ENCODE measurements at places on chromosomes 7 and 10.

GRCh38 chr7:24870766-24871165, 109.2 kb downstream of the OSBPL3 start:
- DNase-seq, result no peak

DNA sequence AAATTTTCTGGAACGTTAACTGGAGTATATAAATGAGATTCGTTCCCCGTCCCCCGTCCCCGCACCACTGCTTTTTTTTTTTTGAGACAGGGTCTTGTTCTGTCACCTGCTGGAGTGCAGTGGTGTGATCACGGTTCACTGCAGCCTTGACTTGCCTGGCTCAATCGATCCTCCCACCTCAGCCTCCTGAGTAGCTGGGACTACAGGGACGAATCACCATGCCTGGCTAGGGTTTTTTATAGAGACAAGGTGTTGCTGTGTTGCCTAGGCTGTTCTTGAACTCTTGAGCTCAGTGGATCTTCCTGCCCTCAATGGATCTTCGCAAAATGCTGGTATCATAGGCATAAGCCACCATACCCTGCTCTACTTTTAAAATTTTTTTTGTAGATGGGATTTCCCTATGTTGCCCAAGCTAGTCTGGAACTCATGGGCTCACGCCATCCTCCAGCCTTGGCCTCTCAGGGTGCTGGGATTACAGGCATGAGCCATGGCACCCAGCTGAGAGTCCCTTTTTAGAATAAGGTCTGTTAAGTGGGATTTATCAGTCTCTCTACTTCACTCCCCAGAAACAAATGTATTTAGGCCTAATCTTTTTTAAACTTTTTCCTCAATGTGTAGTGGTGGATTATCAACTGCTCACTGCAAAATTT, 122.9 kb downstream of the LYZL1 start:
- no peak for DNase-seq

GRCh38 chr7:41996381-41997035, 240.5 kb downstream of the GLI3 start:
- no peak for DNase-seq

DNA sequence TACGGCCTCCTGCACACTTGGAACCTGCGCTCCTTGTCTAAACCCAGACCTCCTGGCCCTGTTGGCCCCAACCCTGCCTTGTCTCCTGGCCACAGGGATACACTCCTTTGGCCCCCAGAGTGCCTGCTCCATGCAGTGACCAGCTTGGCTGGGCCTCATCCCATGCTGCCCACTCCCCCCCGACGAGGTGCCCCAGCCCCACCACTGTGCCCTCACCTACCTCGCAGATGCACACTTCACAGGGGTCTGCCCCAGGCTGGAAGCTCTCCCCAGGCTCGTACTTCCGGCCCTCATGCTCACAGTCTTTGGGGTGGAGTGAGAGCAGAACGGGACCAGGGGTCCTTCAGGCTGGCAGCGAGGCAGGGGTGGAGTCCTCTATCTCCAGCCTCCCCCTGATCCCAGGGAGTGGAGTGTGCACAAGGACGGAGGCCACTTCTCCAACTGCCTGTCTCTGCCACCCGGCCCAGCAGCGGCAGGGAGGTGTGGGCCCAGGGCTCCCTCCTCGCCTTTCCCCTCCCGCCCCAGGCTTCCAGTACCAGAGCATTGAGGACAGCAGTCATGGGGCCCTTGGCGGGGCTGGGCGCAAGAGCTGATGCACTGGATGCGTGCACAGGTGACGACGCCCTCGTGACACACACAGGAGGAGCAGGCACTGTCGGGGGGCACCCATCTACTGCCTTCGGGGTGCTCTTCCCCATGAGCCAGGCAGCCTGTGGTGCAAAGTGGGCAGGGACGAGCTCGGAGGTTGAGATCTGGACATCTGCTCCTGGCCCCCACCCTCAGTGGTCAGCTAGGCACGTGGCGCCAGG, 22.1 kb downstream of the ATP6V1F start:
- DNase-seq, result no peak

DNA sequence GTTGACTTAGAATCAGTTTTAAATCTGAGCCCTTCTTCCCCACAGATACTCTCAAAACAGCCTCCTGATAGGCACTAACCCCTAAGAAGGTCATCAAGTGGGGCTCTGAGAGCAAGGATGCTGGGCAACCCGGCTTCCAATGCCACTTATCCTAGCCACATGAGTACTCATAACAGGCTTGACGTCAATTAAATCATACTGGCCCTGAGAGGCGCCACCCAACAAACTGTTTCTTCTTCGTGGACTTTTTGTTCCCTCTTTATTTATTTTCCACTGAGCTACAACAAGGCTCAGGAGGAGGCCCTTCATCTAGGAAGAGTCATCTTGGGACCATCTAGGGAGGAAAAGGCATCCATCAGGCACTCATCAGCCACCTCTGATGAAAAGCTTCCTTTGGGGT, 255.9 kb downstream of the KCNMA1 start:
- no peak for DNase-seq

DNA sequence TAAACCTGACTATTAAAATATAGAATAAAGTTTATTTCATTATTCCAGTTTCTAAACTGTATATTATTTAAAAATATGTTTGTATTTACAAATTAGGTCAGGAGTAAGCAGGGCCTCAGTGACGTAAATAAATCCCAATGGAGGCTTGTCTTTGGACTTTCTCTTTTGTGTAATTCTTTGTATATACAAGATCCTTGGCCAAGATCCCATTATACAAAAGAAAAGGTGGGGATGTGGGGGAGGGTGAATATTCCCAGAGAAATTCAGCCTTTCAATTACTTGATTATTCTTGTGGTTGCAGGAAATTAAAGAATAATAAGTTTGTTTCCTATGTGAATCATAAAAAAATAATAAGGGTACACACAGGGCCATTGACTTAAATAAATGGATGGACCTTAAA, 178.7 kb upstream of the PRPS1L1 start:
- DNase-seq, result no peak

DNA sequence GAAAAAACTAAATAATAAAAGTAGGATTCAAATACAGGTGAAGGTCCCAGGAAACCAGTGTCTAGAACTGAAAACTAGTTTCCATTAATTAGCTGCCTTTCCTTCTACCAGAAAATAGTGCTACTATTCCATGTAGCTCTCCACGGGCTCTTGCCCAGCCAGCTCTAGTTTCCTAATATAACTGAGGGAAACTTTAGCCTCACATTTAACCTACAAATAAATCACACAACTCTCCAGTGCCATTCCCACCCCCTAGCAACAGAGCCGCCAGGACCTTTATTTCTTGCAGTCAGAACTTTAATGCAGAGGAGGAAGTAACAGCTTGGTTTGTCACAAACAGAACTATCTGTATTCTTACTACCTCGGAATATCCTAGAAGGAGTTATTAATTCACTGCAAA, 10.3 kb downstream of the TOMM7 start:
- no peak for DNase-seq

GRCh38 chr10:91740353-91740924, 57.8 kb upstream of the TNKS2 start:
- DNase-seq, result no peak

GRCh38 chr7:4022265-4022664, 659.8 kb upstream of the FOXK1 start:
- DNase-seq, result no peak

GRCh38 chr7:116862951-116863670, 724 bp downstream of the CAPZA2 start:
- DNase-seq, result peak; percentile 49

DNA sequence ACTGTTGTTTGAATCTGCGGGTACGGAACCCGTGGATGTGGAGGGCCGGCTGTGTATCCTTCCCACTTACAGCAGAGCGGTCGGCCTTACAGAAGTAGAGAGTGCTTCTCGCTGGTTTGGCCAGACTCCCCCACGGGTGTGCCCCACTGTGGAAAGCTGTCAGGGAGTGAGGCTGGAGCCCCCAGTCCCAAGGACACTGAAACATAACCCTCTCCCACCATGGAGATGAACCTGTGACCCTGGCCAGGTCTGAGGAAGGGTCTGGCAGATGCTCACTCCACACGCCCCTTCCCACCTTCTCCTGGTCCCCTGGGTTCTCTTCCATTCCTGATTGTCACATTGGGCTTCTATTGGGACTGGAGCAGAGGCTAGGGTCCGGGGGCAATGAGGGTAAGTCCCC, 39.6 kb downstream of the TSPAN15 start:
- no peak for DNase-seq

DNA sequence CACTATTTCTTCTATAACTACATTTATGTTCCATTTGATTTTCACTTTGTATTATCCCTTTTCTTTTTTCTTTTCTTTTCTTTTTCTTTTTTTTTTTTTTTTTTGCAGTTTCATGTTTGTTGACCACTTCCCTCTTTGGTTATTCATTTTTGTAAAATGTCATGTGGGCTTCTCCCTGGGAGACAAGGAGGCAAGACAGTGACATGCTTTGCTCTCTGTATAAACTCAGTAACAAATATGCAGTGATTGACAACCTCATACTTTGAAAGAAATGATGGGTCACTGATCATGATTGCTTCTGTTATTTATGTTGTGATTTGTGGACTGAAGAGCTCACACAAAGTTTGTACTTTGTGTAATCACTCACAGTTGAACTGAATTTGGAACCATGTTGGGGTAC, 90.2 kb upstream of the ABI1 start:
- no peak for DNase-seq

- DNase-seq, result no peak
Observed at GRCh38 chr7:815284-816216, 16.7 kb upstream of the SUN1 start.

DNA sequence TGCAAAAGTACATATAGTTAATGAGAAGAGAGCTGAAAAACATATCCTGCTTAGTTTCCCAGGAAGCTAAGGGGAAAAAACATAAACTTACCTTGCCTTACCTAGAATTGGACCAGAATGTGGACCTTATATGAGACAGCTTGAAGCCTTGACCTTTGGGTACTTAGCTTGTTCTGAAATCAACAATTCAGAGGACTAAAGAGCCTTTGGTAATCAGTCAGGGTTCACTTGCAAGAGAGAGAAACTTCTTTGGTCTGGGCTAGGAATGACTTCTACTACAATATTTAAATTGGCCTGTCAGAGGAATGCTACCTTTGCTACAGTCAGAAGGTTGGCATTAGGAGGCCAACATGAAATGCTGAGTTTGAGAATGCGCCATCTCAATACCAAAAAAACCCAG, 24.9 kb downstream of the SAMD8 start:
- no peak for DNase-seq

GRCh38 chr10:101111547-101111946, 19.6 kb upstream of the TLX1 start:
- DNase-seq, result no peak

DNA sequence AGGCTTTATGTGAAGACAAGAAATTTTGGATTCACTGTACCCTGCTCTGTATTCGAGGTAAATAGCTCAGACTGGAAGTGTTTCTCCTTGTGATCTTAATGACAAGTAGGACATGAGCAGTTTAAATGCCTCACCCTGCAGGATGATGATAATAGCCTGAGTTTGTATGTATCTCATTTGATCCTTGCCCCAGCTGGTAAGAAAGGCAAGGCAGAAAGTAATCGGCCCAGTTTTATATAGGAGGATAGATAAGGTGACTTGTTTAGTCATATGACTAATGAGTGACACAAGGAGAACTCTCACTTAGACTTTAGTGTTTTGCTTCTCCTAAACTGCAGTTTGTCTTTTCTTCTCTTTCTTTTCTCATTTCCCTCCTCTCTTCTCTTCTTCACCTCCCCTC, 372.6 kb downstream of the PHF14 start:
- no peak for DNase-seq

DNA sequence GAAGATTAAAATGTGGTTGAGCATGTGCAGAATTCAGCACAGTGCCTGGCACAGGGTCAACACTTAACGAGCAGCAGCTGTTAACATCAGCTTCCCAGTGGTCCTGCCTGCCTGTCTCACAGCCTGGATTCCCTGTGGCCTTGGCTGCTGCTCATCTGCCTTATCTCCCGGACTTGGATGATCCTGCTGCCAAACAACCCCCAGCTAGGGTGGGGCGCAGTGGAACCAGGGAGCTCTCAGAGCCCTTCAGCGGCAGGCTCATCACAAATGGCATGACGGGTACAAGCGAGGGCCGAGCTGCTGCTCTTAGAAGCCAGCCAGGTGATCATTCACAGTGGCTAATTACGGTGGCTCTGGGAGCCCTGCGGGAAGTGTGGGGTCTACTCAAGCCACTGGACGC, 13.0 kb upstream of the SMARCD3 start:
- no peak for DNase-seq

- DNase-seq, result no peak
Observed at GRCh38 chr10:24485304-24485703, 238.4 kb downstream of the ARHGAP21 start.

GRCh38 chr7:12094365-12094921, 116.7 kb upstream of the TMEM106B start:
- DNase-seq, result no peak

- DNase-seq, result no peak
Observed at GRCh38 chr10:13234172-13234571, at the start of gene UCMA. Gene UCMA, minus strand, starts transcription at chr10:13234374. Its CDS starts 116 bp downstream, at chr10:13234258.

DNA sequence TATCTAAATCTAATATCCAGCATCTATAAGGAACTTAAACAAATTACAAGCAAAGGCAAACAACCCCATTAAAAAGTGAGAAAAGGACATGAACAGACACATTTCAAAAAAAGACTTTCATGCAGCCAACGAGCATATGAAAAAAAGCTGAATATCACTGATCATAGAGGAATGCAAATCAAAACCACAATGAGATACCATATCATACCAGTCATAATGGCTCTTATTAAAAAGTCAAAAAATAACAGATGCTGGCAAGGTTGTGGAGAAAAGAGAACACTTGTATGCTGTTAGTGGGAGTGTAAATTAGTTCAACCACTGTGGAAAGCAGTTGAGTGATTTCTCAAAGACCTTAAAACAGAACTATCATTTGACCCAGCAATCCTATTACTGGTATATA, 334.4 kb upstream of the CACNA2D1 start:
- DNase-seq, result no peak

GRCh38 chr10:9228771-9229170, 1174.3 kb downstream of the GATA3 start:
- no peak for DNase-seq

DNA sequence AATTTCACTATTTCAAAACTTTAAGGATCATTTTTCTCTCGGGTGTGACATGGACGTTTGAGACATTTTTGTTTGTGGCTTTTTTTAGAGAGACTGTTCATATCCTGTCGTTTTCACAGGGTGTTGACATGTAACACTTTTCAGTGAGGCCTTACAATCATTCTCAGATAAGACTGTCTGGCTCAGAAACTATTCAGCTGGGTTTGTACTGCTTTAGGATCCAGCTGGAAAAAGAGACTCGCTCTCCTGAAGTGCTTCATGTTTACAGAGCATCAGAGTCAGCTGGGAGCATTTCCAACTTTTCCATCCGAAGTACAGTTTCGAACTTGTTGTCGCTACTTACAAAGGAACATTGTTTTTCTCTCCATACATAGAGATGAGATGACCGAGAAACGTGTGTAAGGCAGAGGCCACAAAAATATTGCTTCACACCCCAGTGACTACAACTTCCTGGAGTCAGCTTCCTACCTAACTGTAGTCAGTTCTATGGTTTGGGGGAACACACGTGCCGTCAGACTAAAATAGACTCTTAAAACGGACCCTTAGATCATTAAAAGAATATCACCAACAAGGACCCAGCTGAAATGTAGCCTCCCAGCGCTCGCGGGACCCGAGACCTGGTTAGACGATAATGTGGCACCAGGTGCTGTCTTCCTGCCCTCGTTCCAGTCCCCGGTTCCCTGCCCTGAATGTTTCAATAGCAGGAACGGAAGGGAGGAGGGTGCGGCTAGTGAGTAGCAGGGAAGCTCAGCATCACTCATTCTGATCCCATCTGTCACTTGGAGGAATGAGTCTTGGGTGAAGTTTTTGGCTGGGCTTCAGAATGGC, 78.0 kb downstream of the MKI67 start:
- DNase-seq, result peak; percentile 58

- no peak for DNase-seq
Observed at GRCh38 chr10:85993840-85994507, 372.6 kb downstream of the GRID1 start.

GRCh38 chr7:10793995-10794775, 179.5 kb upstream of the PHF14 start:
- no peak for DNase-seq

Data from globus pallidus (tissue), 1 donor.